Muscle of back (tissue), 13 donors: ENCODE measurements at places on chromosomes 7 and 10.
A peak's percentile ranks its signal among the peaks of the same experiment; 100 is the strongest.

- DNase-seq = no peak
Observed at GRCh38 chr7:51273360-51273759, 43.2 kb downstream of the COBL start.

DNA sequence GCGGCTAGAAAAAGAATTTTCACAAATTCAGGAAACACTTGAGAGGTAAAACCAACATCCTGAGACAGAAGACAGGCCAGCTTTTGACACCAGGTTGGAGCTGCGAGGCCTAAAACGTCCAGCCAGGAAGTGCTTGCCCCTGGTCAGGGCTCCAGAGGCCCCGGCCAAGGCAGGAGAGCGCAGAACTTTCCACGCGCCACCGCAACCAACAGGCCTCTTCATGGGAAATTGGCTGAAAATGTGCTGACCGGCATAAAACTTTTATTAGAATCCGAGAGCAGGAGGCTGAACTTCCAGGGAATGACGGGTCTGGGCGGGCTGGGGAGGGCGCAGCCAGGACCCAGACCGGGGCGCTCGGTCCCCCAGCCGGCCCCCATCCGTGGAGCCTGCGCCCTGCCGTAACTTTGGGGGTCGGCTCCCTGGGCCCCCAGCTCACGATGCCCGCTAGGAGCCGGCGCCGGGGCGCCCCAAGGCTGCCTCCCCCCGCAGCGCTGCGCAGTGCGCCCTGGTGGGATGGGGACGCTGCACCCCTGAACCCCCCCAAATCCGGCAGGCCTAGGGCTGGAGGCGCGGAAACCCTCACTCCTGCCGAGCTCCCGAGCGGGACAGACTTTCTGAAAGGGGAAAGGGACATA, 414.0 kb upstream of the MKI67 start:
- DNase-seq = peak; percentile 95

- no peak for DNase-seq
Observed at GRCh38 chr10:25888627-25889026, 45.4 kb upstream of the MYO3A start.

DNA sequence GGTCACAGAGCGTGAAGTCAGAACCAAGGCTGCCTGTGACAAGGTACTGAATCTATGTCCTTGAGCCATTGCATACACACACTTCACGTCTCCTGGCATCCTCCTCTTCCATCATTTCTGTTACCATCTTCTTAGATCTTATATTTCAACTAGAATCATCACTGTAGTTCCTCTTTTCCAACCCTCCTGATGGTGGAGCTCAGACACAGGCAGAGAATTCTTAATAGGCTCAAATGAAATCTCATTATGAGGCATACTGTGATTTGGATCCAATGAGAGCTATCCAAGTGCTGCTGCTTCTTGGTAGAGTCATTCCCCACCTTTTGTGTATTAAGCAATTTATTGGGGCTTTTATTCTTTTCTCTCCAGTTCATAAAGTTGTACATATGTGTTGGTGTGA, 113.2 kb downstream of the CALCR start:
- peak; percentile 3 for DNase-seq

GRCh38 chr10:30542001-30542894, 87.3 kb downstream of the LYZL2 start:
- no peak for DNase-seq

GRCh38 chr7:2398506-2398905, 4.9 kb upstream of the CHST12 start:
- DNase-seq = no peak

- DNase-seq = peak; percentile 97
Observed at GRCh38 chr10:125822878-125823662, at the start of the genes BCCIP and UROS. BCCIP (plus strand) TSS chr10:125823546; CDS start chr10:125823558, 12 bp downstream. UROS (minus strand) TSS chr10:125823258; CDS start chr10:125816499, 6,759 bp downstream.

DNA sequence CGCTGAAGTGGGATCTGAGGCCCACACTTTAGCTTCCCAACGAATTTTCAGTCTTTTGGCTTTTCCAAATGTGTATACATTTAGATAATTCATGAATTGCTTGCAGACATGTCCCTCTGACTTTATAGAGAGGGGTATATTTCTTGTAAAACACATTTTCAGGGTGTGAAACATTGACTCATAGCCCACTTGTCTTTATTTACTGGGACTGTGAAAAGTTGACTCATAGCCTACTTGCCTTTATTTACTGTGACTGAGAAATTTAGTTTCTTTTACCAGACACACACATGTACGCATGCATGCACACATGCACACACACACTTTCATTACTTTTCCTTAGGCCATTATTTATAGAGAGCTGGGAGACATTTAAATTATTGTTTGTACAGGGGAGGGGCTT, 79.1 kb downstream of the VTI1A start:
- DNase-seq = no peak

GRCh38 chr10:93630625-93631557, 18.6 kb downstream of the PDE6C start:
- DNase-seq = peak; percentile 19

DNA sequence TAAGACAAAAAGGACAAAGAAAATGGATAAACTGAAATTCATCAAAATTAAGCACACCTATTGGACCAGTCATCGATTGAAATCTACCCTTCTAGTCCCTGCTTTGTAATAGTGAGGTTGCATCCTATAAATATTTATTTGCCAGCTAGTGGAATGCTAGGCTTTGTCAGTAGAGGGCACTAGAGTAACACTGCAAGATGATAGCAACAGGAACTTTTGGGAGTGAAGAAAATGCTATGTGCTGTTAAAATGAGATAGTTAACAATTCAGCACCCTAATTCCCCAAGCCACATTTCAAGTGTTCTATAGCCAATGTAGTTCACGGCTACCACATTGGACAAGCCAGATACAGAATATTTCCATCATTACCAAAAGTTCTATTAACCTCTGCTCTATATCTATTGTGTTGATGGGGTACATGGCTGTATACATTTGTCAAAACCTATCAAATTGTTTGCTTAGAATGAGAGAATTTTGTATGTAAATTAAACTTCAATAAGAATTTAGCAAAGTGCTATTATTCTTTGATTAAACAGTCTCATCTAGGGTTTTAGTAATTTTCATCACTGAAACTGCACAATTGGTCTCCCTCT, 69.8 kb downstream of the LSMEM1 start:
- DNase-seq = peak; percentile 70

DNA sequence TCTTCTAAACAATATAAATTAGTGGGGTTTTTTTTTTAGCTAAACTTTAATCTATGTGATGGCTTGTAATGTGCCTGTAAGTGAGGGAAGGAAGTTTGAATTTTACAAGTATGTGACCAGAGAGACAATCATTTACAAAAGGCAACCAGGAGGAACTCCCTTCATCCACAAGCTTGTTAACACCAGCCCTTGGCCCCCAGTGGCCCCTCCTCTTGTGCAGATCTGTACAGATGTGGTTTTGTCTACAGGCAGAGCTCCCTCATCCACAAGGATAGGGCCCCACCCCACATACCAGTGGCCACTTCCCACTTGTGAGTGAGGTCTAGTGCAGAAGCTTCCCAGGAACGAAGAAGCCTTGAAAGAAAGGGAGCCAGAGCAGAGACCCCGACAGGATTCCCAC, 234.1 kb upstream of the KMT2E start:
- DNase-seq = no peak

- DNase-seq = no peak
Observed at GRCh38 chr10:30073045-30073766, 13.8 kb upstream of the JCAD start.

- DNase-seq = peak; percentile 16
Observed at GRCh38 chr10:110214371-110214826, 7.0 kb downstream of the MXI1 start.

DNA sequence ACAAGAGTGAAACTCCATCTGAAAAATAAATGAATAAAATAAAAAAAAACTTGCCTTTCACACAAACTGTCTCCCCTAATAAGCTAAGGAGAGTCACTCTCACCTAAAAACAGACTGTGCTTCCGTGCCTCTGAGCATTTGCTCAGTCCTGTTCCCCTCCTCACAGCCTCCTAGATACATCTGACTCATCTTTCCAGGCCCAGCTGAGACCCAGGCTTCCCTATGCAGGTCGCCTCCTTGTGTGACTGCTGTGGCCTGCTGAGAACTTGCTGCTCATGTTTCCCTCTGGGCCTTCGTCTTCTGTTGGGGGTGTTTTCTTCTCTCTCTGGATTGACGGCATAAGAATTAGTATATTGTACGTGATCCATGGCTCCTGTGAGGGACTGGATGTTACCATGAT, 777.7 kb downstream of the LRMDA start:
- DNase-seq = no peak

DNA sequence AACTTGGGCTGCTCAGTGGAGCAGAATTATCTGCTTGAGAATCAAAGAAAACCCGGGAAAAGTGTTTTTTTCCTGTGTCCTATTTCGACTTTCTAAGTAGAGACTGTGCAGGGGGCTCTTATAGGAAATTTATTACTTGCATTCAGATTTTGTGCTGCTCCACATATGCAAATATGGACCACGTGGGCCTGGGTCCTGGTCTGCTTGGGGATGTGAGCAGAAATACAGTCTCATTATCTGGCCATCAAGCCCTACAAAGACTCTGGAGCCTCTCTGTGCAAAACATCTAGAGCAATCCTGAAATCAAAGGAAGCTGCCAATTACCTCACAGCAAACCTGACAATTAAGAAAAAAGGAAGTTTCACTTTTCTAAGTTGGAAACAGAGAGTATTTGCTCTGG, 216.9 kb downstream of the LRMDA start:
- no peak for DNase-seq

DNA sequence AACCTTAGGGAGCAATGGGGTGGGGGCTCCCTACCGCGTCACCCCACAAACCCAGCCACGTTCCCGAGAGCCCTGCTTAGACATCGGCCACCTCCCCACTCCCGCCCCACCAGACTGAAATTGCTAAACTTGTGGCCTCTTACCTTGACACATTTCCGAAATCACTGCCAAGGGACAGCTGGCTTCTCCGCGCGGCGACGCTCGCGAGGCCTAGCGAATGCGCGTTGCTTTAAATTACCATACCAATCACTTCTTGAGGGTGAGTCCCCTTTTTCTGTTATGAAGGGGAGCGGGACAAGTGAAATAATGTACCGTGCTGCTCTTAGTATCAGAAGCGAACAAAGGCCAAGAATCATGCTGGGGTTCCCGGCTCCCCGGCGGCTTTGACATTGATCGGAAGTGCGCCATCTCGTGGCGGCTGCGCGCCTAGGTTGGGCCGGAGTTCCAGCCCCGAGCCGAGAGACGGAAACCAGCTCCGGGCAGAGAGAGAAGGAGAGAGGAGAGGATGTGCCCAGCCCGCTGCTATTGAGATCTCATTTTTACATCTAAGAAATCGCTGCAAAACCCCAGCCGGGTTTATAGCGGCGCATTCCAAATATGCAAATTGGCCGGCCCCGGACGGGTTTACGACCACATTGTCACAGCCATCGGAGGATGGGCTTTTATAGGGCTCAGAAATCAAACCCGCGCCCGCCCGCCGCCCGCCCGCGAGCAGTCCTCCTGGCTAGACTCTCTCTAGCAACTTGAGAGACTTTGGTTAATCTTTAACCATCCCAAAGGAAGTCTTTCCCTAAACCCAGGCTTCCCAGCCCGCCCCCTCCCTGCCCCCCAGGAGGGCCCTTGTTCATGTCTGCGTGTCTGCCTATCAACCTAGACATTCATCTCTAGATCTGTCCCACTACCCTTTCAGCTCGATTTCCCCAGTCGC, 5.3 kb downstream of the HOXA11 start:
- no peak for DNase-seq

DNA sequence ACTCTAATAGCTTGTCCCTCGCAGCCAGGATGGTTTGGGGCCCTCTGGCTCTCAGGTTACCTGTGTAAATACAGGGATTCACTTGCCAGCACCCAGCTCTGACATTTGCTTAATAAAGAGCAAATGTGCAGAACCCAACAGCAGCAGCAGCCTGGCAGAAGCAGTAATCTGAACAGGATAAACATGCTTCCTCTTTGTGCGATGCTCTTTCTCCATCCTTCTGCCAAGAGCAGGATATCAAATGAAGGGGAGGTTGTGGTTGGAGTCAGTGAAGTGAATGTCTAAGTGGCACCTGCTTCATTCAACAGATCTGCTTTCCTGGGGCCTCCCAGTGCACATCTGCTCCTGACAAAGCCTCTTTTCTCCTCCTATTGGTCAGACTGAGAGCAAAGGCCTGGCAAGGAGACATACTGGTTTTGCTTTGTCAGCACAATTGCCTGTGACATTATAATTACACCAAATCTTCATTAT, 130.3 kb downstream of the NRF1 start:
- DNase-seq = no peak

GRCh38 chr10:72449941-72450441, 95.3 kb upstream of the DNAJB12 start:
- no peak for DNase-seq

DNA sequence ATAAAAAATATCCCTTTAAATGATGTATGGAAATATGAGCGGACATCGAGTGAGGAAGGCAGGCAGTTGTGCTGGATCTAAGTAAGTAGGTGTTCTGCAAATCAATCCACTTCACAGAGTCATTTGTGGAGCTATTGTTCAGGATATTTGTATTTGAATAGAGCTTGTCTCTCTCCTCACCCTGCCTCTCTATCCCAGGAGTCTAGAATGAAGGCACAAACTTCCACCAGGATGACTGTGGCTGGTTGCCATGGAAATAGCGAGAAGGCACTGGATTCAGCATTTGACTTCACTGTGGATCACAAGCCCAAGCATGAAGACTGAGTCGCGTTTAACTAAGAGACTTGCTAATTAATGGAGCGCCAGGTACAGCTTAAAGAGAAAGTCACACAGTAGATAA, 53.2 kb downstream of the NPY start:
- no peak for DNase-seq

- no peak for DNase-seq
Observed at GRCh38 chr7:102889851-102890250, 22.9 kb upstream of the LRRC17 start.

DNA sequence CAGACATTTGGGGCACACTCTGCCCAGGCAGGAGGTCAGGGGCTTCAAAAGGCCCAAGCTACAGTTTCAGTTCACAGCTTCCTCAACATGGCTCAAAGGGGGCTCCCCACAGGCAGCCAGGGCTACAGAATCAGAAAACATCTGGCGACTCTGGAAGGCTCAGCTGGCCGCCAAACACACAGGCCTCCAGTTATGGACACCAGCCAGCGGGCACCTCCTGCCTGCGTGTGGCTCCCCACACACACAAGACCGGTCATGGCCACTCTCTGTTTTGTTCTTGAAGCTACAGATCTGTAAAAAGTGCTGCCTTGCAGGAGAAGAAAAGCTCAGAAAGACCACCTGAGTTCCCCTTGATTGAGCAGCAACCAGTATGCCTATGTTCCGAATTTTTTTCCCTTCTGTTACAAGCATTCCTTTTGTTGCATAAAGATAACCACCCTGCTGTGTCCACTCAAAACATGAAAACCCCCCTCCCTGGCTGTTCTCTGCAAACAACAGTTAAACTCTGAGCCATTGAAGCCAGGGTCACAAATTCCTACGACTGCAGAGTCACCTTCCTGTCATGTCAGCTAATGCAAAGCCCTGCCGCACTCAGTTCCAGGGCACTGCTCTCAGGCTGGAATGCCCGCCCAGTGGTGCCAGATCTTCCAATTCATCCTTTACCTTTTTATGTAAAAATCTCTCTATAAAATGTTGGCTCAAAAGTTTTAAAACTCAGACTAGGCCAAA, 33.6 kb downstream of the VSTM4 start:
- no peak for DNase-seq

- no peak for DNase-seq
Observed at GRCh38 chr10:110241407-110241806, 34.0 kb downstream of the MXI1 start.

- no peak for DNase-seq
Observed at GRCh38 chr7:8515640-8516185, 82.3 kb downstream of the NXPH1 start.
